ENCODE measurements at places on chromosomes 12 and 14.

DNA sequence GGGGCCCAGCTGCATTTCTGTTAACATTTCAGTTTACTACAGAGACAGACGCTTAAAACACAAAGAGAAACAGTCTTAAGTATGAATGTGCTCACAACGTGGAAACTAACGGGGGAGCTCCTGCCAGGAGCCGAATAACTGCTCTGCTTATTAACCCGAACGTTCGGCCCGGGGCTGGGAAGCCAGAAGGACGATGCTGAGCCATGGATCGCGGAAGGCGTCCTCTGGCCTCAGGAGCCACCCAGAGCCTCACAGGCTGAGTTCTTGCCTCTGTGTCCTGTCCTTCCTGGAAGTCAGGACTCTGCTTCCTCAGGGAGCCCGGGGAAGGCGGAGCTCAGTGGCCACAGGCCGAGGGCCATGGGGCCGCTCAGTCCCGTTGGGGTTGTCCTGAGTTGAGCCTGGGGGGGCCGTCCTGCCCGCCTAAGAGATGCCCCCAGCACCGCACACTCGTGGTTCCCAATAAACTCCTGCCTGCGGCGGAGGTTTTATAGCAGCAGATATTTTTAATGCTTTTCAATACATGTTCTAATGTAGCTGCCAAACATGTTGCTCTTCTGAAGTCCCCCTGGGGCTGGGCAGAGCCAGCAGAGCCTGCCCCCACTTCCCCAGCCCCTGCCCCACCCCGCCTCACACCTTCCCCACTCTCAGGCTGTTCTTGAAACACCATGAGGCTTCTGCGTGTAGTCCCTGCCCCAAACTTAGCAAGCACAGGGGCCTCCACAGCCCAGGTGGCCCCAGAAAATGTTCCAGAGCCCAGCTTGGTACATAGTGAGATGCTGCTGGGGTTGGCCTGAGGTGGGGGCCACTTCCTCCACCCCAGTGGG, 3.4 kb upstream of the TEX22 start:
- no peak for DNase-seq

GRCh38 chr14:97328743-97329142, 531.6 kb downstream of the VRK1 start:
- DNase-seq = no peak

- no peak for DNase-seq
Measured at GRCh38 chr12:70117670-70118069, 125.6 kb upstream of the CNOT2 start.

GRCh38 chr12:58176296-58176869, 235.0 kb downstream of the ATP23 start:
- no peak for DNase-seq

GRCh38 chr12:10361622-10362021, 28.2 kb downstream of the KLRK1 start:
- no peak for DNase-seq

GRCh38 chr14:61640158-61641136, 54.9 kb upstream of the HIF1A start:
- no peak for DNase-seq

DNA sequence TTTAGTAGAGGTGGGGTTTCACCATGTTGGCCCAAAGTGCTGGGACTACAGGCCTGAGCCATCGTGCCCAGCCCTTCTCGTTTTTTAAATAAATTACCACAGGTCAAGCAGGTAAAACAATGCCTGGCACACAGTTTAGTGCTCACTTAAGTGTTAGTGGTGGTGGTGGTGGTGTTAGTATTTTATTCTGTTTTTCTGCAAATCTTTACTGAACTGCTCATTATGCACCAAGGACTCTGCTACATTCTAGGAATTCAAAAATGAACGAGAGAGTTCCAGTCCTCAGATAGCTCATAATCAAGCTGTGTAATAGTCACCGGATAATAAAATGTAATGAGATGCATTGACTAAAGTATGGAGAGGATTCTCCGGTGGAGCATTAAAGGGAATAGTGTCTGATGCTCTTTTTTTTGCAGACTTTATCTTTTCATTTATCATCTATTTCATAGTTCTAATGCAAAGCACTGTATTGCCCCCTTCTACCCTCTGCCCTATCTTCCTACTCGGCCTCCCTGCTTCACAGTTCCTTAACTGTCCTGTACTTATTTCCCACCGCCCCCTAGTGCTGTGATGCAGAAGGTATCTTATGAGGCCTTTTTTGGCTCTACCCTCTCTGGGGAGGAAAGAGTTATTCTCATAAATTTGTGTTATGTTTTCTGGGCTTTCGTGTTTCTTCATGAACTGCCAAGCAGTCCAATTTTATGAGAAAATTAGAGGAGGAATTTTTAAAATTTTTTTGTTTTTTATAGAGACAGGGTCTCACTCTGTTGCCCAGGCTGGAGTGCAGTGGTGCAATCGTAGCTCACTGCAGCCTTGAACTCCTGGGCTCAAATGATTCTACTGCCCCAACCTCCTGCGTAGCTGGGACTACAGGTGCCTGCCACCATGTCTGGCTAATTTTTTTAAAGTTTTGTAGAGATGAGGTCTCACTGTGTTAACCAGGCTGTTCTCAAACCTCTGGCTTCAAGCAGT, 1.0 kb downstream of the ITFG2 start:
- DNase-seq = no peak

DNA sequence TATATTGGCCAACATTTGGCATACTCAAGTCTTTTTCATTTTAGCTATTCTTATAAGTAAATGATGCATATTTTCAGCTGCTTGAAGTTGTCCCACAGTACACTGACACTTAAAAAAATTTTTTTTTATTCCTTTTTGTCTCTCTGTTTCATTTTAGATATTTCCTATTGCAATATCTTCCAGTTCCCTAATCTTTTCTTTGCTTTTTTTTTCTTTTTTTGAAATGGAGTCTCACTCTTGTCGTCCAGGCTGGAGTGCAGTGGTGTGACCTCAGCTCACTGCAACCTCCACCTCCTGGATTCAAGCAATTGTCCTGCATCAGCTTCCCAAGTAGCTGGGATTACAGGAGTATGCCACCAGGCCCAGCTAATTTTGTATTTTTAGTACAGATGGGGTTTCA, 217.4 kb upstream of the KRR1 start:
- no peak for DNase-seq

- no peak for DNase-seq
Measured at GRCh38 chr14:92997343-92998061, 74.6 kb downstream of the CHGA start.

- DNase-seq = no peak
Measured at GRCh38 chr12:18446061-18446644, 184.8 kb downstream of the PIK3C2G start.

- DNase-seq = no peak
Measured at GRCh38 chr12:24066865-24067264, 117.4 kb upstream of the SOX5 start.

GRCh38 chr12:126558219-126558618, 1493.0 kb downstream of the AACS start:
- DNase-seq = no peak

DNA sequence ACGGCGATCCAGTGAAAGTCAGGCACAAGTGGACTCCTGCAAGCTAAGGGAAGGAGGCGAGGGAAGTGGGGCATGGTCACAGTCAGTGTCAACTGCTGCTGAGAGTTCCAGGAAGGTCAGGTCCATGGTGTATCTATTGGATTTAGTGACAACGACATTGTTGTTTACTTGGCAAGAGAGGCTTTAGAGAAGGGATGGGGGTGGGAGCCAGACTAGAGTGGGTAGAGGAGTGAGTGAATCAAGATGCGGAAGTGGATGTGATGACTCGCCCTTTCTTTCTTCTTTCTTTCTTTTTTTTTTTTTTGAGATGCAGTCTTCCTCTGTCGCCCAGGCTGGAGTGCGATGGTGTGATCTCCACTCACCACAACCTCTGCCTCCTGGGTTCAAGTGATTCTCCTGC, 12.5 kb downstream of the P2RX7 start:
- DNase-seq = no peak

DNA sequence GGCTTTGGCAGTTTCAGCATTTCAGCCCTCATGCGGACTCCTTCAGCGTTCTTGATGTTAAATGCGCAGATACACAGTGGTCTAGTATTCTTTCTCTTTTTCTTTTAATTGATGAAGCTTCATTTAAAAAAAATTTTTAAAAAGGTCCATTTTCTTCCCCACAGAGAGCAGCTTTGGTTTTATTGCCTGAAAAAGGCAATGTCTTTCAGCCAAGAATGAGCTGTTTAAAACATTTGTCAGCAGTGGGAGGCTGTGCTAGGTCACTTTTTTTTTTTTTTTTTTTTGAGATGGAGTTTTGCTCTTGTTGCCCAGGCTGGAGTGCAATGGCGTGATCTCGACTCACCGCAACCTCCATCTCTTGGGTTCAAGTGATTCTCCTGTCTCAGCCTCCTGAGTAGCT, 13.5 kb downstream of the KMT5A start:
- no peak for DNase-seq
